ENCODE measurements at places on chromosomes 5 and 9. TPM values are rescaled to one million over a fixed set of nuclear protein-coding genes. Genes with fewer than 3 reads are reported as not detected.
A peak's percentile ranks its signal among the peaks of the same experiment; 100 is the strongest.

CCDC171 gene
- 2.3 TPM for total RNA-seq

DNA sequence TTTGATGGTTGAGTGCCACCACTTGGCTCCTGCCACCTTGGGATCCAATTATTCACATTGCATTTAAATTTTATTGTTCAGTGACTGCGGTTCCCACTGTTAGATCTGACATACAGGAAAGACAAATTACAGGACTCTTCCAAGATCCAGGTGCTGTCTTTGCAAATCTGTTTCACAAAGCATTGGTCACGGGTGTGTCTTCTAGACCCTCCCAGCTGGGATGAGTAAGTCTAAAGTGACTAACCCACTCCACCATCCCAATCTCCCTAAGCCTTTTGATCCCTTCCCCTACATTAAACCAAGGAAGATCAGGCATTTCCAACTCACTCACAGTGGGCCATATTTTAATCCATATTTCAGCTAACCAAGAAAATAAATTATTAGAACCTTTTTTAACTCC lies 1016.3 kb upstream of the CTNND2 start:
- no peak for DNase-seq

DNA sequence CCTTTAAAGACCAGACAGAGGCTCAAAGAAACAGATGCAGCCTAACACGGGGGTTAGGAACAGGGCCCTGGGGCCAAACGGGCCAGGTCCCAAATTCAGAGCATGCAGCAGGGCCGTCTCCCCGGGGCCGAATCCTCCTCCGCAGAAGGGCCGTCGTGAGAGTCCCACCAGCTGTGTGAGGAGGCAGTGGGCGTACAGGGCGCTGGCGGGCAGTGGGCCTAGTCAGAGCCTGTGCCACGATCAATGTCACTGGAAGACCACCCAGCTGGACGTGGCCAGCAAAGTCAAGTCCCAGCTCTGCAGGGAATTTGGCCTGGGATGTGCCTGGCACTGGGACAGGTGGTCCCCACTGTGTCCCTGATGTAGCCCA lies 15.8 kb upstream of the FCN2 start:
- no peak for DNase-seq

NELFB gene
- total RNA-seq = 70.8 TPM

KIF12 gene
- total RNA-seq = 3.4 TPM

C5orf58 gene
- total RNA-seq = 1.6 TPM

GRCh38 chr9:34929506-34930102 lies 28.5 kb upstream of the PHF24 start:
- DNase-seq = peak; percentile 66

- DNase-seq = no peak
These were observed 2.4 kb downstream of the OTP start for GRCh38 chr5:77635917-77636640.

GRCh38 chr9:97299809-97300414 lies 7.5 kb upstream of the CCDC180 start:
- DNase-seq = no peak

Measured in H1 (cell line).